T-helper 2 cell treated with Interferon-gamma antibody and Interleukin-4, amounts not matched to agents 5 μg/mL and 100 μg/mL, for 36 hours (primary cell): ENCODE measurements at places on chromosomes 16 and 17.

- DNase-seq, result no peak
Measured at GRCh38 chr17:50102164-50102991, 7.2 kb downstream of the PDK2 start.

DNA sequence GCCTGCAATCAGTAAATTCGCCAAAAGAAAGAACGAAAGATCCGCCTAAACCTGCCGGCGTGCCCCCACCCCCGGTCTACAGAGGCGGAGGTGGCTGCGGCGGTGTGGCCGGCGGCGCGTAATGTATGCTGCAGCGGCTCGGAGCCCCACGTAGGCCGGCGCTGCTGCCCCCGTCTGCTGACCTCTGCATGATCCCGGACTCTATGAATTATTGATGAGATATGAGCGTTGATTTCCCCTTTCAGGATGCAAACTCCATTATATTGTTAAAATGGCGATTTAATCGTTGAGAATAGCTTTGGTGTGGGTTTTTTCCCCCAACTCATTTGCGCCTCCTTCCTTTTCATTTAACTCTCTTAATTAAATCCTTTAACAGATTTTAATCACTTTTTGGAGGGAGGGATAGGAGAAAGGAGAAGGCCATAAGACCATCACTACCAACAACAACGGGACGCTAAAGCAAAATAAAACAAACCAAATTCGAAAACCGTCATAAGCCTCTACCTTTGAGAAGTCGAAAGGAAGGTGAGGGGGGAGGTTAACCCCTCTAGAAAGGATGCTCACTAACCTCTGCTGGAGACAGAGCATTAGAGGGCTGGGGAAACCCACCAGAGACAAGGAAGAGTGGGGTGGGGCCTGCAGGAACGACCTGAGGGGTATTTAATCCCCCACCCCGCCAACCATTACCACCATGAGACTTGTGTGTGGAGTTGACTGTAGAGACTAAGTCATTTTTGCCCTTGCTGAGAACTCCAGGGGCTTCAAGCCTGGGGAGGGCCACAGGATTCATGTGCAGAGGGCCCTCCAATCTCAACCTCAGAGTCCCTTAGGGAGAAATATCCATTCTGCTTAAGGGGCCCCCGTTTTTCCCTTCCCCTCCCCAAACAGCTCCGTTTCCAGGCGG is 3.4 kb downstream of the HOXB3 start:
- peak; percentile 43 for DNase-seq

GRCh38 chr17:45087504-45087975 is 26.4 kb downstream of the NMT1 start:
- DNase-seq, result no peak

DNA sequence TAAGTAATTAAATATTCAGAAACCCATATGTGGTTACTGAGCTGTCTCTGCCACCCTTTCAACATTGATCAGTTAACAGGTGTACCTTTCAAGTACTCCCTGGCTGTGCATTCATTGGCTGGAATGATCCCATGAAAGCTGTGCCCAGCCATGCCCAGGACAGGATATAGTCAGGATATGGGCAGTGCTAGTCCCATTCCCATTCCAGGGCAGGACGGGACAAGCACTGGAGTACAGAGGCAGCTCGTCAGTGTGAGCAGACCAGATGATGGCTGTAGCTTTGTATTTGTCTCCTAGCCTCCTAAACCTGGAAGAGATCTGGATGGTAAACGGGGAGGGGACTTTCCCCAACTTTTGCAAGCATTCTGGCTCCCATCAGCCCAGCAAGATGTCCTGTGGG is 22.5 kb downstream of the HEATR3 start:
- DNase-seq, result no peak

GRCh38 chr16:56343661-56344517 is 81.5 kb downstream of the AMFR start:
- DNase-seq, result no peak

DNA sequence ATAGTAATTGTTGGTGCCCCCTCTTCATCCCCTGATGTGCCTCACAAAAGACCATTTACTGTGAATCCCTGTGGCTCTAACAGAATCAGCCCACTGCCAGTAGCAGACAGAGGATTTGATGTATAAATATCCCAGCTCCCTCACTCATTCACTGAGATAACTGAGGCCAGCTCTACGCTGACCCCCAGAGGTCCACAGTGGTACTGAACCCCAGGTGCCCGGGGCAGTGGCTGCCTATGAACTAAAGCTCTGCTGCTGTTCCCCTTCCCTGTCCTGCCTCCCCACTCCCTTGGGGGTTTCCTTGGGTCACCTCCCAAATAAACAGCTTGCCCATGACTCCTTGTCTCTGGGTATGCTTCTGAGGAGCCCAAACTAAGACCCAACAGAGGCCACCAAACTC is 295.8 kb downstream of the FOXL1 start:
- DNase-seq, result peak; percentile 22

- no peak for DNase-seq
Measured at GRCh38 chr16:78363843-78364555, 264.5 kb downstream of the WWOX start.

- no peak for DNase-seq
Measured at GRCh38 chr16:3068487-3068886, 3.0 kb downstream of the IL32 start.

- no peak for DNase-seq
Measured at GRCh38 chr17:27762527-27763305, 37.6 kb downstream of the NOS2 start.

- no peak for DNase-seq
Measured at GRCh38 chr17:67448449-67448848, 71.4 kb downstream of the PITPNC1 start.

GRCh38 chr16:83200005-83200779 is 573.4 kb downstream of the CDH13 start:
- no peak for DNase-seq

GRCh38 chr16:87437911-87438610 is 45.9 kb downstream of the MAP1LC3B start:
- no peak for DNase-seq

- DNase-seq, result no peak
Measured at GRCh38 chr17:15408803-15409202, 58.6 kb downstream of the CDRT4 start.

DNA sequence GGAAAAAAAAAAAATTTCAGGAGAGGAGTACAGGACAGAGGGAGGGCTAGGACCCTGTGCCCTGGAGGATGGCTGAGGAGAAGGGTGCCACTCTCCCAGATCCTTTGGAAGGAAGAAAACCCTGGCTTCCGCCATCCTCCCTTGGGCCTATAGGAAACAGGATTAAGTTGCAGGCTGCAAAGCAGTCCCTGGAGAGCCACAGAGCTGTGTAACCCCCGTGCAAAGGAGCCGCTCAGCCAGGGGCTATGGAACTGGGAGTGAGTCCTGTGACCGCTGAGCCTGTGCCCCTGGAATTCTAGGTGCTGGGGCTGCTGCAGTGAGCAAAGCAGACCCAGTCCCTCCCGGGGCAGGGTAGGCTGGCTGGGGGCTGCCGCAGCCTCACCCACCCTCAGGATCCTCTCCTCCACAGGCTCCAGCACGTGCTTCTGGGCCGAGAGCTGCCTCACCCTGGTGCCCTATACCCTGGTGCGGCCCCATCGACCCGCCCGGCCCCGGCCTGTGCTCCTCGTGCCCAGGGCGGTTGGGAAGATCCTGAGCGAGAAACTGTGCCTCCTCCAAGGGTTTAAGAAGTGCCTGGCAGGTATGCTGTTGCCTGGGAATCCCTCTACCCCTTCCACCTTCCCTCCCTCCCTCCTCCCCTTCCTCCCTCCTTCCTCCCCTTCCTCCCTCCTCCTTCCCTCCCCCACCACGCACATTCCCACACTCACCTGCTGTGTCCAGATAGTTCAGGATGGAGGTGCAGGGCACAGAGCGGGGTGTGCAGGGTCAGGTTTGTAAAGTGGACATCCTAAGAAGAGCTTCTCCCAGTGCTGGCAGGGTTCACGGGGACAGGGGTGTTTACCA is 15.3 kb downstream of the SGSH start:
- no peak for DNase-seq

- no peak for DNase-seq
Measured at GRCh38 chr17:42639525-42640113, 19.5 kb upstream of the TUBG2 start.

DNA sequence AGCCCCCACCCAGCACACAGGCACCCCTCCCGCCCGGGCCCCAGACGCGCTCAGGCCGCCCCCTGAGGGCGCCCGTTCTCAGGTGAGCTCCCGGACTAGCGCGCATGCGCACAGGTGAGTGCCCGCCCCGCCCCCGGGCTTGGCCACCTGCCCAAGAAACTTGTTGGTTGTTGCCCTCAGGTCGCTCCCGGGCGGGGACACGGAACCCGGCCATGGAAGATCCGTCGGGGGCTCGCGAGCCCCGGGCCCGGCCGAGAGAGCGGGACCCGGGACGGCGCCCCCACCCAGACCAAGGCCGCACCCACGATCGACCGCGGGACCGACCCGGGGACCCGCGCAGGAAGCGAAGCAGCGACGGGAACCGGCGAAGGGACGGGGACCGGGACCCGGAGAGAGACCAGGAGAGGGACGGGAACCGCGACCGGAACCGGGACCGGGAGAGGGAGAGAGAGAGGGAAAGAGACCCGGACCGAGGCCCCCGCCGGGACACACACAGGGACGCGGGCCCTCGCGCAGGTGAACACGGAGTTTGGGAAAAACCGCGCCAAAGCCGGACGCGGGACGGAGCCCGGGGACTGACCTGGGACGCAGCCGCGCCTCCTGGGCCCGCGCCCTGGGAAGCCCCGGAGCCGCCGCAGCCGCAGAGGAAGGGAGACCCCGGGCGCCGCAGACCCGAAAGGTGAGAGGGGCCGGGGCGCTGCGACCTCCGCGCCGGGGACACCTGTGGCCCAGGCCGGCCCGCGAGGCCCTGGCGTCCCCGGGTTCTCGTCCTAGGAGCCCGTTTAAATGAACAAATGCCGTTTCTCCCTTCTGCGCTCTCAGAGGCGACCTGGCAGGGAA is at the start of gene MARVELD3:
MARVELD3 (plus strand) TSS at position 167 of the 840 bp plus-strand sequence; CDS start at position 213, 46 bp downstream.
- no peak for DNase-seq

DNA sequence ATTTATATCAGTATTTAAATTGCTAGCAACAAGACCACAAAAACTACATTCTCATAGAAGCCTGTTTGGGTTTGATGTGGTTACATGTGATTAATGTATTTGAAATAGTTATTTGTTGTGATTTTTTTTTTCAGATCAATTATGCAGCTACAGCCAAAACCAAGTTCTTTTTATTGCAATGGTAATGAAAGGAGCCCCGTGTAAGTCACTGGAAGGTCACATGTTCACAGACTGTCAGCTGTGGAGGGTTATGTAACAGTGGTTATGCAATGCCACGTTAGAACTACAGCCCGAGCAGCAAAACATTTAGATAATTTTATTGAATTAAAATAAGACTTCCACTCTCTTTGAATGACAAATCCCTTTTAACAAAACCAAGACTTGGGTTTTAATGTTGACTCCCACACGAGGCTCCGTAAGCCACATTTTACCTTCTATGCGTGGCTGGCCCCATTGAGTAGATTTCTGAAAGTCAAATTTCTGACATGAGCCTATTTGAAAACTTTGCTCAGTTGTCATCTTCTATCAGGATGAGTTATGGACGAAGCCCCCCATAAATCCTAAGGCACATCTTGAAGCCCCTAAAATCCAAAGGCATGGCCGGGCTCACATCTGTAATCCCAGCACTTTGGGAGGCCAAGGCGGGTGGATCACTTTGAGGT is 41.8 kb upstream of the SEC14L1 start:
- DNase-seq, result no peak

- no peak for DNase-seq
Measured at GRCh38 chr16:74887084-74887483, 97.8 kb downstream of the WDR59 start.

DNA sequence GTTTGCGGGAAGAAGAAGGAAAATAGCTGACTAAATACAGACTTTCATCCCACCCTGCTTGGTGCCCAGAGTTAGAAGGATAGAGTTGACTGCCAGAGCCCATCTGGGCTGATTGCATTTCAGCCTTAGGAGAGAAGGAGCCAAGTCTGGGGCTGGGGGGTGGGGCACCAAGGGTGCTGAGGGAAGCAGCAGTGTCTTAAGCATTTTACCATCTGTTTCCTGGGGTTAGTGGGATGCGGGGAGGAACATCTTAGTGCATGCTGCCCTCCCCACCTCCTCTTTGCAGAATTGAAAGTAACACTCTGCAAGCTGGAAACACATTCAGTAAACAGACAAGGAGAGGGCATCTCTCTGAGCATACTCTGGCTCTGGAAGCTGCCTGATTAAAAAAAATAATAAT is 1.5 kb upstream of the ARL5C start:
- no peak for DNase-seq

DNA sequence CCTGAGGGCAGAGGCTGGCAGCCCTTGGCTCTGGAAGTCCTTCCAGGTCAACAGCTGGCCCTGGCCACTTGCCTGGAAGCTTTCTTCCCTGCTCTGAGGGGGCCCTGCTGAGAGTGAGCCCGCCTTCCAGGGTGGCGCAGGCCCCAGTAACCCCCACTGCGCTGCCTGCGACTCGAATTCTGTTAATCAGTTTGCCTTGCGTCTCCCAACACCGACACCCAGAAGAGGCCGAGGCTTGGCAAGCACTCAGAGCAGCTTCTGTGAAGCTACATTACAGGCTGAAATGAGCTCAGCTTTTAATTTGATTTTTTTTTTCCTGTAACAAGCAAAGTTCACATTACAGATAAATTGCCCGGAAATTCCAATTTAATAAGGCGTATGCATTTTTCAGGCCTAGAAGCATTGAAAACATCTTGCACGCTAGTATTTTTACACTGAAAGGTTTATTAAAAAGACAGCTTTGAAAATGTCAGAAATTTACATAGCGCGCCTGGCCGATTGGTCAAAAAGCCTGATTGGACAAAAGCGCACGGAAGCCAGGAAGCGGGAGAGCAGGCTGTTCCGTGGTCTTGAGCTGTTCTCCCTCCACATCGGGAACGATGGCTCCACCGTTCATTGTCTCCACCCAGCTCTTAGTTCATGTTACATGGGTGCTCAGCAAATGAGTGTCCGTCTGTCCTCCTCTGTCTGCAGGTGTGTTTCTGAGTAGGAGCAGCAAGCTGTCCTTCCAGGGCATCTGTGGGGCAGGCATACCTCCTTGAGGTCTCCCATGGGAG is 65.5 kb upstream of the HSBP1 start:
- DNase-seq, result no peak

DNA sequence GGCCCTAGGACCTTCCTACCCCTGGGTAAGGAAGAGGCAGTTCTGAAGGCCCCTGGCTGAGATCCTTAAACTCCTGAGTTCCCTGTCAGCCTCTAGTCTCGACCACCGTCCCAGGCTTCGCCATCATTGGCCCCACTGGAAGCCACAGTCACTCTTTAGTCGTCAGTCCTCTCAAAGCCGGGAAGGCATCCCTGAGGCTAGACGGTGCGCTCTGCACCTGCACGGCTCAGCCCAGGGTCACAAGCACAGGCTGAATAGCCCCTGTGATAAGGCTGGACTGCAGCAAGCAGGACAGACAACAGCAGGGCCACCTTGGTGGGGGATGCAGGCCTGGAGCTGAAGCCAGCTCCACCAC is 3.3 kb upstream of the HEXIM1 start:
- DNase-seq, result no peak
